Stimulated activated CD4-positive, alpha-beta T cell treated with anti-CD3 and anti-CD28 coated beads, Interleukin-1b, Interleukin-23, amount 100 ng/mL, for 1 hour (primary cell): ENCODE measurements at places on chromosomes 2 and 18.

GRCh38 chr2:174600349-174600748, 2.7 kb upstream of the WIPF1 start:
- DNase-seq, result no peak

DNA sequence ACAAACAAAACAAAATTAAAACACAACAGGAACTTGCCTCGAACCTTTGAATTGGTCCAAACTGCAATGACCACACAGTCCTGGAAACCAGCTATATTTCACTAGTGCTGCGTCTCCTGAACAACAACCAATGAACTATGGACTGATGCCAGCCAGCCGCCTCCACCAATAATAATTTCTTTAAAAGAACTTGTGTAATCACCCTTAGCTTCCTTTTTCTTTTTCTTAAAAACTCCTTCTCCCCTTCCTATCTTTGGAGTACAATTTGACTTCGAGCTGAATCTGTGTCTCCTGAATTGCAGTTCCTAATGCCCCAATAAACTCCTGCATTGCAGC, 1.6 kb upstream of the CXXC1 start:
- DNase-seq, result no peak

DNA sequence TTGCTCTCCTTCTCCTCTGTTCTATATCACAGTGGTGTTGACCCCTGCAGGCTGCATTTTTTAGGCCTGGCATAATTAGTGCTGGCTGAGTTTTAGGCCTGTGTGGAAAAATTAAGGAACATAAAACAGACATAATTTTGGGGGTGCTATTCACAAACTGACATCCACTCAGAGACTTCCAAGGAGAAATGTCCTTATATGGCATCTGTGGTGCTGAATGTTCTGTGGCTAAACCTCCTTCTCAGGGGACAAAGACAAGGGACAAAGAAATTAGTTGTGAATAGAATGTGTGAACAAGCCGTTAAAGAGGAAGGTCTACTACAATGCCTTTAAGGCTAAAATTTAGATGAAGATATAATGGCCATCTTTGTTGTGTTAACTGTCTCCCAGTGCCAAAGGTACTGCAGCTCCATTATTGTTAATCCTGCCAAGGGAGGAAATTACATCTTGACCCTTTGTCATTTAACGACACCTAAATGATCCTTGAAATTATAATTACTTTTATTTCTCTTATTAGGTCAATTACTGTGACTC, 870.0 kb upstream of the CHAC2 start:
- no peak for DNase-seq

DNA sequence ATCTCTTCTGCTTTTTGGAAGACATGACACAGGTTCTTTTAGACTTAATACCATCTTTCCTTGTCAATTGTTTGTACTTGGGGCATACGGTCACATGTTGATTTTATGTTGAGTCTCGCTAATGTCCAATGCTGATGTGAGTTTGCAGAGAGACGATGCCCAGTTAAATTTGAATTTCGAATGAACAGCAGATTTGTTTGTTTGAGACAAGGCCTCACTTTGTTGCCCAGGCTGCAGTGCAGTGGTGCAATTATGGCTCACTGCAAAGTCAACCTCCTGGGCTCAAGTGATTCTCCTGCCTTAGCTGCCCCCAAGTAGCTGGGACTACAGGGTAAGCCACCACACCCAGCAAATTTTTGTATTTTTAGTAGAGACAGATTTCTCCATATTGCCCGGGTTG, 473.5 kb downstream of the RIT2 start:
- no peak for DNase-seq

DNA sequence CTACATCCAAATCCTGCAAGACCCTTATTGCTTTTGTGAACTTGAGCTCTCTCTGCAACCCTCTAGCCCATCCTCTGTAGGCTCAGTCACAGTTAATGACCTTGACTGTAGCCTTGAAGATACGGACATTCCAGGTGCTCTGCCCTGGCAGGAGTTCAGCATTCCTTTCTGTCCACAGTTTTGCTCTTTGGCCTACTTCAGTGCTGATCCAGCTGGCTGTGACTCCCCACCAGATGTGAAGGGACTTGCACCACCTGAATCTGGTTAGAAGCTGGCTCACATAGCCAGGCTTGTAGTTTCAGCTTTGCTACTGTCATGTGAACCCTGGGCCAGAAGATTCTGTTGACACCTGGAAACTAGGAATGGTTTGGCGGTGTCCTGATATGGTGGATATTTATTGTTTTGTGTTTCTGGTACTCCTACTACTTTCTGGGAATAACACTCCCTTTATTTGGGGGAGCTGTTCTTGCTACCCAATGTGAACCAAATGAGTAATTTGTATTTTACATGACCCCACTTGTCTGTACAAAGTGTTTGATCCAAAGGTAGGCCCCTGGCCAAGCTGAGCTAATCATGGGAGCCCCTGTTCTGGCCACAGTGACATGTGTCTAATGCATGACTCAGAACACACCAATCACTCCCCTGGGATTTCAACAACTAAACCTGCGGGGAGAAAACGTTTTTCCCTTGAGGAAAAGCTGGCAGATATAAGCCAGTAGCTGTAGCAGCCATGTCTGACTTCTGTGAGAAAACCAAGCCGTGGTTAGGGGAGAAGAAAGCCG, 73.4 kb downstream of the CDCA7 start:
- DNase-seq, result no peak

- no peak for DNase-seq
These were observed 107.7 kb downstream of the SCG2 start for GRCh38 chr2:223494496-223494895.

DNA sequence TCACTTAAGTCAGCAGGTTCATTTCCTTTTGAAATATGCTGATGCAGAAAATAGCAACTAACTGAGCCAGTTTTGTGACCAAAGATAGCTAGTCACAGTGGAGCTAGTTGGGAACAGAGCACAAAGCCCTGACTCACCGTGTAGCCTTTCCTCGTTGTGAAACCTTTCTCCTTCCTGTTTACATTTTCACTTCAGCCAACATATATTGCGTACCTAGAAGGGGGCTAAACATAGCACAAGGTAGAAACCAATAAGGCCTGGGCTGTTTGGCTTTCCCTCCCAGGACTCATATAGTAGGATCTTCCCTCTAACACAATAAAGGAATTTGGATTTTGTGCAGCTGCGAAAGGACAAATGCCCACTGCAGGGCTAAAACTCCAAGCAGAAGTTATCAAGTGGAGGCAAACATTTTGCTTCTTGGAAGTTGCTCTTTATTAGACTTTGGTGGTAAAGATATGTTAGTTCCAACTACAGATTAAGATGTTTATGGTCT, 24.5 kb upstream of the LPIN2 start:
- no peak for DNase-seq

- DNase-seq, result no peak
These were observed 192.0 kb upstream of the HNRNPA3 start for GRCh38 chr2:177020524-177021119.

GRCh38 chr2:112957511-112957910, 20.3 kb upstream of the IL36G start:
- DNase-seq, result no peak

DNA sequence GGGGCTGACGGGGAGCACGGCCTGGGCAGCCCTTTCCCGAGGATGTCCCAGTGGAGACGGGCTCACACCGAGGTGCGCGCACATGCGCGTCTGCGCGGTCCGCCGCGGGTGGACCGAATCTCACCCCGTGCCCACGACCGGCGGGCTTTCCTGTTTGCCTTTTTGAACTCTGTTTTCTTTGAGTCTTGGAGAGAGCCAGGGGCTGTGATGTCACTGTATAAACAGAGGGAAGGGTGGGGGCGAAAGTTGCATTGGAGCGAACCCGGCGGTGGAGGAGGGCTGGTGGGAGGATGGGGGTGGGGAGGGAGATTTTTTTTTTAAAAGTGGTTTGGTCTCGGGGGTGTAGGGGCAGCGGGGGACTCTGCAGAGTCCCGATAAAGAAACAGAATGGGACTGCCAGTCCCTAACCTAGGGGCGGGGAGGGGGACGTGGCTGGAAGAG, 141.2 kb upstream of the CTAGE1 start:
- DNase-seq, result no peak

DNA sequence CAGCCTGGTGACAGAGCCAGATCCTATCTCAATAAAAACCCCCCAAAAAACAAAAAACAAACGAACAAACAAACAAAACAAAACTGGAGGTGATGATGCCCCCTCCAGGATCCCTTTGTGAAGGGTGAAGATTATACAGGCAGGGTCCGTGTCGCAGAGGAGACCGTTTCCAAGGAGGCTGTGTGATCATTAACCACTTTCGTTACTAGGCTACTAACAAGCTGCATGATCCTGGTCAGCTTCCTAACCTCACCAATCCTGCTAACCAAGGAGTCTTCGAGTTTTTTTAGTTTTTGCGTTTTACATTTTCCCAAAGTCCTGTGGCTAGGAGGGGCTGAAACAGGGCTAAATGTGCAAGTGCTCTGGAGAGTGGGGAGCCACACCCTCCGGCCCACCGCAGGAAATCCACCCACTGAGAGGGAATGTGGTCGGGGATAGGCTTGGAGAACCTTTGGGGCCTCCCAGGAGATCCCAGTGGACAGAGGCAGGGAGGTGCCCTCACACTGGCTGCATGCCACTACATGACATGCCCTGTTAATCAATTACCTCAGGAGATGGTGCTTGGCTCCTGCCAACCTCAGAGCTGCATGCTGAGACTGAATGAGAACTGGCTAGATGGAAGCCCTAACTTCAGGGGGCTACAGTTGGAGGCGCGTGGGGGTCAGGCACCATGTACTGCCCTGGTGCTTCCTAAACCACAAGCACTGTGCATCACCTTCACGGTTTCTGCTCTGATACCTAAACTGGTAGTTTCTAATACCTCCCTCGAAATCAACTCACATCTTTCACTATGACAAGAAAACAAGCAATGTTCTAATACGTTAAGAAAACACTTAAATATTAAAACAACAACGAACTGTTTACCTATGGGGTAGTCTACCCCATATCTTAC, 67.5 kb upstream of the RGPD5 start:
- no peak for DNase-seq

DNA sequence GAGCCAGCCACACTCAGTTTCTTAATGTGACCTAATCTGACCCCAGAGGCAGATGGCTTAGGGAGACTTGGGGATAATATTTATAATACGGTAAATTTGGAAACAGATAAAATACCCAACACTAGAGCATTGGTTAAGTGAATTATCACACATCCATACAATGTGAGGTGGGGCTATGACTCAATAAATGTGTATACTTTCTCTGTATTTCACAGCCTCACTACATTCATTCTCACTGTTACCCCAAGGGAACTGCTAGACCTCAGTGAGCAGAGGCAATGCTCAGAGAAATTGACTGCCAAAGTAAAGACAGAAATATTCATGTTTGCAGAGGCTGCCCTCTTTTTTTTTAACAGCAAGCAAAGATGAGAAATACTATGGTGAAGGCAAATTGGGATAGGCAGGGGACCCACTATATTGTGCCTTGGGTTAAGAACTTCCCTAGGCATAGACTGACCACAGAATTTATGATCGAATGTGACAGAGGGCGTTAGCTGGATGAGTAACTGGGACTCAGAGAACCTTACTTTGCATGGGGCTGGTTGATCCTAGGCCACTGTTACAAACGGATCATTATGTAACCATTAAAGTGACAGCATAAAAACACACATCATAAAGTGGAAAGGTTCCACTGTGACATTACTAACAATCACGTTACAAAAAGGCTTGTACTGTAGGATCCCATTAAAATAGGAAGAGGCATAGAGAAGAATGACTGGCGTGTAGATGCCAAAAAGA, 246.0 kb upstream of the LYPD1 start:
- DNase-seq, result no peak

DNA sequence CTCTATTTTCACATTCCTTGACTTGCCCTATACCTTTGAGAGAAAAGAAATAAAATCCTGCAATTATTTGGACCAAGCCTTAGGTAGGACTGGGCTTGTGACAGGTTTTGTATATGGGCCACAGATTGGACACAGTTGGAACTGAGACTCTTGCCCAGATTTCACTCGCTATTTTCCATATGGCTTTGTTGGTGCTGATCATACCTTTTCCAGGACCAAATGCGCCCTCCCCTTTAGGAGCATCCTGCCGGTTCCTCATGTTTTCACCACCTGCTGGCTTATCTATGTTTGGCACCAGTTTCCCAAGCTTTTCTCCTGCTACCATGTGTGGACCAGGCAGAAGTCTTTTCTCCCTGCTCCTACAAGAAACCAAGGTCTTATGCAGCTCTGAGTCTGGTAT, 494.9 kb downstream of the EPHA4 start:
- no peak for DNase-seq

GRCh38 chr2:43003702-43004101, 211.3 kb upstream of the HAAO start:
- no peak for DNase-seq

DNA sequence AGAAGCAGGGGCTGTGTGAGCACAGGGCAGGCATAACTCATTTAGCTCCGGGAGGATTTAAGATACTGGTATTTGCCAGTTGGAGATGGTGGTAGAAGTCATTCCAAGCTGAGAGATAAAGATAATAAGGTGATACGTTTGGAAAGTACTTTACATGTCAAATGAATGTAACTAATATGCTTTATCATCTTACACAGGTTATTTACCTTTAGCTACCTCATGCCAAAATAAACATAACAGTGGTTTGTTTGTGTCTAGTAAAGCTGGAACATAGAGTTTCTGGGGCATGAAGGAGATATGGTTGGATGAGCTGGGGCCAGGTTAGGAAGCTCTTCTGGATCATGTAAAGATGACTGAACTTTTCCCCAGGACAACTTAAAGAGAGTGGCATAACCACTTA, 126.9 kb upstream of the PIK3C3 start:
- no peak for DNase-seq

GRCh38 chr2:1626271-1626681, 118.0 kb downstream of the PXDN start:
- DNase-seq, result no peak

DNA sequence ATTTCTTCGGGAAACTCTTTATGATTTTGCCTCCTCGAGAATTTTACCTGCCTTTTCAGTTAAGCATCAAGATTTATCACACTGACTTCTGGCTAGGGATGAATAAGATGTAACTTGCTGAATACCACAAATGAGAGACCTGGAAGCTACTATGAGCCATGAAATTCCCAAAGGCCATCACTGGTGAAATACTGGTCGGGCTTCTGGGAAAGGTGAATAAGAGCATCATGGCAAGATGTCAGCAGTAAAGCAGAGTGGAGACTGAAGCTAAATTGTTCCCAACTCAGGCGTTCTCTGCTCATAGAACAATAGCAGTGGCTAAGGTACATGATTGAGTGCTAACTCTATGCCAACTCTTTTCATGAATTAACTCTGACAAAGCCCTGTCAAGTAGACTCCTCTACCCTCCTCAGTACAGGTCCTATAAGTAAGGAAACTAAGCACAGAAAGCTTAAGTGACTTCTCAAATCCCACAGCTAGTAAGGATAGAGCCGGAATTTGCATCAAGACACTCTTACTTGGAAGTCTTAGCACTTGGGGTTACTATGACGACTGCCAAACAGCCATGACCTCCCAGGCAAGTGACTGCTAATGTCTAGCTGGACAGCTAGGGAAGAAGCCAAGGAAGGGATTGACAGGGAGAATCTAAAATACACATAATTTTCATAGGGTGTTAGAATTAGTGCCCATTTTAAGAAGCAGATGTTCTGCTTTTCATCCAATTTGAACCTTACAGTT, 22.7 kb upstream of the DSC3 start:
- no peak for DNase-seq

GRCh38 chr2:45102141-45102540, 92.9 kb upstream of the SIX2 start:
- no peak for DNase-seq

GRCh38 chr2:140079038-140079437, 1298.8 kb upstream of the NXPH2 start:
- DNase-seq, result no peak
